Activated naive CD8-positive, alpha-beta T cell treated with anti-CD3 and anti-CD28 coated beads for 36 hours (primary cell): ENCODE measurements at places on chromosomes 12 and 14. TPM values are rescaled to one million over a fixed set of nuclear protein-coding genes. Genes with fewer than 3 reads are reported as not detected.

GRCh38 chr12:86950444-86950843 lies 694.3 kb upstream of the MGAT4C start:
- no peak for DNase-seq

DNA sequence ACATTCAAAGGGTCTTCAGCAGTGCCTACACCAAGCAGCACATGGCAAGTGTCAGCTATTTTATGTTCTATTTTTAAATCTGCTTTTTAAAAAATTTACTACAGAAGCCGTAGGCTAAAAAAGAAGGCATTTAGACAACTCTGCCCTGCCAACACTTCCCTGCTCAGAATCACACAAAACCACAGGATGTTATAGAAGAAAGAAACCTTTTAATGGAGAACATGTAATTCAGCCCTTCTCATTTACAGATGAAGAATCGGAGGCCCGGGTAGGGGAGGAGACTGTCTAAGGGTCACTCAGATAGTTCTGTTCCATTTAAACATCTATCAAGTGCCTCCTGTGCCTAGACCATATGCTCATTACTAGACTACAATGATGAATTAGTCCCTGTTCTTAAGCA lies 171.8 kb upstream of the NTF3 start:
- no peak for DNase-seq

GRCh38 chr12:116651089-116651488 lies 86.8 kb downstream of the SPRING1 start:
- no peak for DNase-seq

GRCh38 chr12:26554332-26554731 lies 278.7 kb downstream of the ITPR2 start:
- DNase-seq = no peak

- no peak for DNase-seq
These were observed 42.1 kb upstream of the CHGA start for GRCh38 chr14:92880851-92881250.

DNA sequence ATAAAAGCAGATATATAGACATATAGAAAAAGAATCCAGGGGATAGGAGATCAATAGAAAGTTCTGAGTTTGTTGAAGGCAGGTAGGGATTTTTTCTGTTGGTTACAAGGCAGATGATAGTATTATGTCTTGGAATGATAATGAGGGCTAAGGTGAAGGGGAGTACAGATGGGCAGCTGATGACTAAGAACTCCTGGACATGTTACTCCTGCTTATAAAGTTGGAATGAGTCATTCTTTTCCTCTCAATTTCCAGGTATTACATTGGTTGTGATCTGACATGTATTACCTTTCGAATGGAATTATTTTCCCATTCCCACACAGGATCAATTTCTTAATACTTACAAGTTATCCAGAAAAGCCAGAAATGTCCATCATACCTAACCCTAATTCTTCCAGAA lies 545.2 kb upstream of the MGAT4C start:
- DNase-seq = no peak

DNA sequence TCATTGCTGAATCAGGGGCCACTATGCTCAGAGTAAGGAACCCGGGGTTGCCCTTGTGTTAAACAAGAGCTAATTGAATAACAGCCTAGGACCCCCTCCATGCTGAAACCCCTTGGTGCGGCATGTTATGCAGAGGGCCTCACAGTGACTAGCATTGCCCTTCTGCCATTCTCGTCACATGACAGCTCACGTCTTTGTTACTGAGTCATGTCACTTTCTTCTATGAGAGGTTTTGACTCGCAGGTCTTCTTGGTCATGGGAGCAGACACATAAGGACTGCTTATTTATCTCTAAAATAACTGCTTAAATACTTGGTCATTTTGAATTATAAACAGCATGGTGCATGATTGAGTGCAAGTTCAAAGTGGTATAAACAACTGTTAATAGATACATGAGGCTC lies 24.9 kb downstream of the TCTN1 start:
- DNase-seq = no peak

DNA sequence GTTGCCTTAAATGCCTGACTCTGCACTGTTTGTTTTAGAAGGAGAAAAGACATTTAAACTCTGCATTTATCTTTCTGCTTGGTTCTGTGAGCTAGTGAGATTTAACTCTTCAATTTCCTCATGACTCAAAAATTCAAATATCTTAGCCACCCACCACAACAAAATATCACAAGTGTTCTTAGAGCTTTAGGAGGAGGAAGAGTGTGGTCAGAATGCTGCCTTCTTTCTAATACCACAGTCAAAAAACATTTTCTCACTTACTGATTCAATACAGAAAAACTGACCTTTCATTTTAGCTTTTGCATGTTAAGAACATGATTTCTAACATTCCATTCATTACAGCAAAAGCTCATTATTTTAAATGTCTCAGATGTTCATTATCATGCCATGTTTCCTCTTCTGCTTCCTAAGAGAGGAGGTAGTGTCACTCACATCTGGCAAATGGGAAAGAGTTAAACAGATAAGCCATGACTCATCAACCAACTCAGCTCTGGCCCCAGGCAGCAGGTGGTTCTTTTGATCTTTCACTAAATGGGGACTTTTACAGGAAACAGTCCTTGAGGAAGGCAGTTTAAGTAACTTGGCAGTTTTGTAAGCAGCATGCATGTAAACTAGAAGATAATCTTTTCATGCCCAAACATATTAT lies 56.4 kb upstream of the RNU6-8 start:
- DNase-seq = peak; percentile 22

DNA sequence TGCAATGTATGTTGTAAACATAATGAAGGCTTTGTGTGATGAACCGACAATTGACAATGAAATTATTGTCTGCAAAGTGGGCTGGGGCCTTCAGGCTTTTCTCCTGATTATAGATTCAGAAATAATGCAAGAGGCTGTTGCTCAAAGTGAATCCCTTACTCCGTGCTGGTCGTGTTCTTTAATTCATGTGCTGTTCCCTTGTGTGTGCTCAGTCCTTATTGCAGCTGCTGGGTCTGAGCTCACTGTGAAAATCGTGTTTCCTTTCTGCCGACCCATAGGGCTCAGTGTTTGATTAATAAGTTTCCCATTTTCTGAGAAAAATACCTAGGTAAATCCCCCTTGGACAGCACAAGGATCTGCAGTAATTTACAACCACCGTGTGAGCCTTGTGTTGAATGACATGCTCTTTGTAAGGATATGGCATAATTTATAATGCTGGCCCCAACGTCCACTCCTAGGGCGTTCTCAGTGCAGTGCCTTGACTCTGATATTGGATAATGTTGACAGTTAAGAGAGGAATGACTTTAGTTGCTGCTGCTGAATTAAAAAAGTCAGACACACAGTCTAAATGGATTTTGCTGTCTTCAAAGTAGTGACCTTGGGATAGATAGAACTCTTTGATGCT lies 81.6 kb downstream of the RGS6 start:
- no peak for DNase-seq

GRCh38 chr14:77378701-77379100 lies 1.5 kb downstream of the SAMD15 start:
- no peak for DNase-seq

DNA sequence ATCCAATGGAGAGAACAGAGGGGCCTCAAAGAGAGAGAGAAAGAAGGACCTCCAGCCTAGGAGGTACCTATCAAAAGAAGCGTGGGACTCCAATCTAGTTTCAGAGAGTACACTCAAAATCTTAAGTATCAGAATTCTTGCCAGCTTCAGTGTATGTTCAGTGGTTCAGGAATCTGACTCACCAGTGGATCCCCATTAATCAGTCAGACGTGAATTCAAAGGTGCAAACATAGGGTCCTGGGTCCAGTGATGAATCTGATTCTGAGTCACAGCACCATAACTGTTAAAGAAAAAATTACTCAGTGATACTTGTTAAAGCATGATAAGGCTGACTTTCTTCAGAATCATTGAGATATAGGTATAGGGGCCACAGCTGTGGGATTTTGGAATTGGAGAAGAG lies 33.2 kb downstream of the ETNK1 start:
- DNase-seq = peak; percentile 17

DNA sequence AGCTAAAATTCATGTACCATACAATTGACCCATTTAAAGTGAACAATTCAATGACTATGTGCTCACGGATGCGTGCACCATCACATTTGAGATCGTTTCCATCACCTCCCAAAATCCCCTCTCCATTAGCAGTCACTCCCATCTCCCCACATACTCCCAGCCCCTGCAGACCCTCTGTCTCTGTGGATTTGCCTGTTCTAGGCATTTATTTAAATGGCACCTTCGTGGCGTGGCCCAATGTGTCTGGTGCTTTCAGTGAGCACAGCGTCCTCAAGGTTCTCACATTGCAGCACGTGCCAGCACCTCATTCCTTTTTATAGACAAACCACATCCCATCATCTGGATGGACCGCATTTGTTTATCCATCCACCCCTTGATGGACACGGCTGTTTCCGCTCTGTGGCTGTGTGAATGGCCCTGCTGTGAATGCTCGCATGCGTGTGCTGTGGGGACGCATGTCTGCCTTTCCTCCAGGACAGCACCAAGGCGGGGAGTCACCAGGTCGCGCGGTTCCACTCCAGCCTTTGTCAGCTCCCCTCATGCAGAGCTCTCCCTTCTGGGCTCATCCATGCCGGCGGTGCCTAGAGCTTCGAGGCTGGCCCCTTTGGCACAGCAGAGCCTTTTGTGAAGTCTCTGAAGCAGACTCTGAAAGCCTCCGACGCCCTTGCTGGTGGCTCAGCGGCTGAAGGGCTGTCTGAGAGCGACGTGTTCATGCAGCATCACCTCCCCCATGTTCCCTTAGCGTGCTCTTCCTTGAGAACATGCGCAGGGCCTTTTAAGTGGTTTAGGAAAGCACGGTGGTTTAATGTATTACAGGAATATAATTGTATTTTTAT lies 184.4 kb downstream of the KIF26A start:
- no peak for DNase-seq

- no peak for DNase-seq
These were observed 41.1 kb downstream of the ERG28 start for GRCh38 chr14:75619548-75619947.

GRCh38 chr12:114903083-114903691 lies 219.2 kb upstream of the TBX3 start:
- DNase-seq = no peak

- DNase-seq = no peak
These were observed 16.6 kb downstream of the PITPNM2 start for GRCh38 chr12:123134271-123134671.

DNA sequence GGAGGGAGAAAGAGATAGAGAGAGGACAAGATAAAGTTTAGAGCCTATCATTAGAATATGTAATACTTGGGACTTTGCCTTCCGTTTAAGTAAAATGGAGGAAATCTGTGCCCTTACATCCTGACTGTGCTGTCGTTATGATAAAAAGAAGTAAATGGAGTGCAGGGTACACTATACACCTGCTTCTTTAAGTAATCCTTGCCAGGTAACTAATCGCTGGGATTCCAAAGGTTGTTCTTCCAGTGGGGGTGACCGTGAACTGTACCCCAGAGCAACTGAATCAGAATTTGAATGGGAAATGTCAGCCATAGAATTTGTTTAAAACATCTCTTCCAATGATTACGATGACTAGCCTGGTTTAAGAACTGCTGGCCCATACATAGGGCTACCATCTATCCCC lies 126.1 kb upstream of the EEA1 start:
- DNase-seq = no peak

GRCh38 chr14:30299915-30300314 lies 259.0 kb upstream of the G2E3 start:
- DNase-seq = no peak

GRCh38 chr14:22601996-22602395 lies 3.9 kb downstream of the ABHD4 start:
- DNase-seq = no peak

DNA sequence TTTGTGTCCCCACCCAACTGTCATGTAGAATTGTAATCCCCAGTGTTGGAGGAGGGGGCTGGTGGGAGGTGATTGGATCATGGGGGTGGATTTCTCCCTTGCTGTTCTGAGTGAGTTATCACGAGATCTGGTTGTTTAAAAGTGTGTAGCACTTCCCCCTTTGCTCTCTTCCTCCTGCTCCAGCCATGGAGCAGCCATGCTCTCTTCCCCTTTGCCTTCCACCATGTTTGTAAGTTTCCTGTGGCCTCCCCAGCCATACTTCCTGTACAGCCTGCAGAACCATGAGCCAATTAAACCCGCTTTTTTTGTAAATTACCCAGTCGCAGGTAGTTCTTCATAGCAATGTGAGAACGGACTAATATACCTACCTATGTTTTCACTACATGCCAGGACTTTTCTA lies 2.6 kb upstream of the POC1B start:
- no peak for DNase-seq

DNA sequence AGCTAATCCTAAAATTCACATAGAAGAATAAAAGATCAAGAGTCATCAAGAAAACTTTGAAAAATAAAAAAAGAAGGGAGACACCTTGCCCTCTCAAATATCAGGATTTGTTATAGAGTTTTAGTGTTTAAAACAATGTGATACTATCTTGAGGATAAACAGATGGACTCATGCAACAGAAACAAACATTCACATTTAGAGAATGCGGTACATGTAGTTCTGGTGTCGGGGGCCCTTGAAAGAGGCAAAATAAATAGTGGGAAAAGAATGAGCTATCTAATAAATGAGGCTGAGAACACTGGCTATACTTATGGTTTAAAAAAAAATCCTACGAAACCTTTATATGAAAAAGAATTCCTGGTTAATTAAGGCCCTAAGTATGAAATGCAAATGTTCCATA lies 127.7 kb downstream of the LLPH start:
- no peak for DNase-seq

DNA sequence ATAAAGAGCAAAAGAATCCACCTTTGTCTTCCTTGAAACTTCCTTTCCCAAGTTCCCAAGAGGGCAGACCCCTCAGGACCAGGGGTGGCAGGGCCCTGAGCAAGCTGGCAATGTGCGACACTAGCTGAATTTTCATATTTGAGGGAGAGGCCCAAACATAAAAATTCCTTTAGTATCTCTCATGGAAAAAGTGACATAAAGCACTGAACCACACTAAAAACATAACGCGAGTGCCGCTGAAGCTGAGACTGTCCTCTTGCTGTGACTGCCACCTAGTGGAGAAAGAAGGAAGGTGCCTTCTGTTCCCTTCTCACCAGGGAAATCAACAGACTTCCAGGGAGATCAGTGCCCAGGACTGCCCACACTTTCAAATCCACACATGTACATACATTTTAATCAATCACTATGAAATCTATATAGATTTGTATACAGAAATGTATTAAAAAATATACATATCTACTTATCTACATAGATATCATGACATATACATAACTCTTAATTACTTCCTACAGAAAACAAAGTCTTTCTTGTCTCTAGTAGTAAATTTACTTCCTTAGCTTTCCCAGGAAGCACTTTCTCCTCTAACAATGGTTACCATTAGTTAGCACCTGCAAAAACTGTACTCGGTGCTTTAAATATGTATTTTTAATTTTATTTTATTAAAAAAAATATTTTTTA lies 53.8 kb downstream of the SSH1 start:
- peak; percentile 53 for DNase-seq

GRCh38 chr12:28750946-28751685 lies 398.0 kb upstream of the FAR2 start:
- no peak for DNase-seq

The PLEKHH1 gene
- total RNA-seq = 2.4 TPM

The FSCB gene
- not detected for total RNA-seq

The BDKRB1 gene
- total RNA-seq = not detected

The KRT2 gene
- total RNA-seq = not detected

The WIF1 gene
- 0.10 TPM for total RNA-seq

The DIO3 gene
- total RNA-seq = not detected

The ADAM21 gene
- 0.23 TPM for total RNA-seq

The CPNE8 gene
- 2.3 TPM for total RNA-seq

The CLEC4C gene
- total RNA-seq = not detected

The B4GALNT3 gene
- 1.1 TPM for total RNA-seq

The PROX2 gene
- total RNA-seq = 1.5 TPM
